ENCODE measurements at places on chromosomes 2 and 18.

- DNase-seq: peak; percentile 65
Measured at GRCh38 chr2:51995293-51995692, 963.4 kb upstream of the NRXN1 start.

DNA sequence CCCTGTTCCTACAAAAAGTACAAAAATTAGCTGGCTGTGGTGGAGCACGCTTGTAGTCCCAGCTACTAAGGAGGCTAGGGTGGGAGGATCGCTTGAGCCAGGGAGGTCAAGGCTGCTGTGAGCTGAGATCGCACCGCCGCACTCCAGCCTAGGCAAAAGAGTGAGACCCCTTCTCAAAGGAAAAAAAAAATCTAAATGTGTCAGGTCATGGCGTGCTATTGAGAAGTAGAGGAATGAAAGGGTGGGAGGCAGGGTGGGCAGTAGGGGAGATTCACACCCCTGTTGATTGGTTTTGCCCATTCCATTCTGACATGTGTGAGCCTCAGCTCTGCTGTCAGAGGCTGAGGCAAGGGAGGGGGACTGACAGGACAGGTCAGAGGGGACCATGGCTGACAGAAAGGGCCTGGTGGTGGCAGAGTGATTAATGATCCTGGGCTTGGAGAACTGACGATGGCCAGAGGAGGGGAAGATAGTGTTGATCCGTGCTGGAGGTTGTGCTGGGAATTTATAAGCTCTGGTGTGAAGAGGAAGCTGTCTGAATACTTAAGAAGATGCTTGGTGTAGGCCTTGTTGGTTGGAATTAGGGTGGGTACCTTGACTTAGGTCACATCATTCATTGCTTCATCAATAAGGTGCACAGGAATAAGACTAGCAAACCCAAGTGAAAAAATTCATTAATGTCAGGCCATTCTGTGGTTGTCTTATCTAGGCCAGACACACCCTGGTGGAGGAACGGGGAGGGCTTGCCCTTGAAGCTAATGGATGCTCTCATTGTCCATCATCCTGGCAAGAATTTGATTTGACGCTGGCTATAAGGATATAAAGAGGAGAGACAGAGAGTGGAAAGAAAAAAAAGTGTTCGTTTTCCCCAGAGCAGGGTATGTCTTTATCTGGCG lies 19.1 kb upstream of the SMARCAL1 start:
- no peak for DNase-seq

DNA sequence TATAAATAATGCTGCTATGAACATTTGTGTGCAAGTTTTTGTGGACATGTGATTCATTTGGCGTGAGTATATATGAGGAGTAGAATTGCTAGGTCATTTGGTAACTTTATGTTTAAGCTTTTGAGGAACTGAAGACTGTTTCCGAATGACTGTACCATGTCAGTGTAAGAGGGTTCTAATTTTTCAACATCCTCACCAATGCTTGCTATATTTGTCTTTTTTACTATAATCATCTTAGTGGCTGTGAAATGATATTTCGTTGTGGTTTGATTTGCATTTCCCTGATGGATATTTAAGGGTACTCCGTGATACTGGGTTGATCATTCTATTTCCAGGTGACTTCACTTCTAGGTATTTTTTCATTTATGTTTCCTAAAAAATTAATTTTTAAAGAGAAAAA lies 241.1 kb downstream of the BCL2 start:
- no peak for DNase-seq

- no peak for DNase-seq
Measured at GRCh38 chr2:51695531-51695930, 663.6 kb upstream of the NRXN1 start.

- no peak for DNase-seq
Measured at GRCh38 chr2:239677453-239678185, 276.8 kb upstream of the HDAC4 start.

DNA sequence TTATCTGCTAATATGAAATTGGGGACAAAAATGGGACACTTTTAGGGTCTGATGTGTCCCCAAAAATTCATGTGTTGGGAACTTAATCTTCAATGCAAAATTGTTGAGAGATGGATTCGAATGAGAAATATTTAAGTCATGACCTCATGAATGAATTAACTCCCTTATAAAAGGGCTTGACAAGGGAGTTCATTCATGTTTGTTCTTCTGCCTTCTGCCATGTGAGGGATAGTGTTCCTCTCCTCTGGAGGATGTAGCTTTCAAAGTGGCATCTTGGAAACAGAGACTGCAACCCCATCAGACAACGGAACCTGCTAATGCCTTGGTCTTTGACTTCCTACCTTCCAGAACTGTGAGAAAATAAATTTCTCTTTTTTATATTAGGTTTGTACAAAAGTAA lies 89.2 kb upstream of the LINC00305 start:
- DNase-seq: no peak

- DNase-seq: no peak
Measured at GRCh38 chr18:45456090-45457021, 158.9 kb upstream of the SLC14A2 start.

DNA sequence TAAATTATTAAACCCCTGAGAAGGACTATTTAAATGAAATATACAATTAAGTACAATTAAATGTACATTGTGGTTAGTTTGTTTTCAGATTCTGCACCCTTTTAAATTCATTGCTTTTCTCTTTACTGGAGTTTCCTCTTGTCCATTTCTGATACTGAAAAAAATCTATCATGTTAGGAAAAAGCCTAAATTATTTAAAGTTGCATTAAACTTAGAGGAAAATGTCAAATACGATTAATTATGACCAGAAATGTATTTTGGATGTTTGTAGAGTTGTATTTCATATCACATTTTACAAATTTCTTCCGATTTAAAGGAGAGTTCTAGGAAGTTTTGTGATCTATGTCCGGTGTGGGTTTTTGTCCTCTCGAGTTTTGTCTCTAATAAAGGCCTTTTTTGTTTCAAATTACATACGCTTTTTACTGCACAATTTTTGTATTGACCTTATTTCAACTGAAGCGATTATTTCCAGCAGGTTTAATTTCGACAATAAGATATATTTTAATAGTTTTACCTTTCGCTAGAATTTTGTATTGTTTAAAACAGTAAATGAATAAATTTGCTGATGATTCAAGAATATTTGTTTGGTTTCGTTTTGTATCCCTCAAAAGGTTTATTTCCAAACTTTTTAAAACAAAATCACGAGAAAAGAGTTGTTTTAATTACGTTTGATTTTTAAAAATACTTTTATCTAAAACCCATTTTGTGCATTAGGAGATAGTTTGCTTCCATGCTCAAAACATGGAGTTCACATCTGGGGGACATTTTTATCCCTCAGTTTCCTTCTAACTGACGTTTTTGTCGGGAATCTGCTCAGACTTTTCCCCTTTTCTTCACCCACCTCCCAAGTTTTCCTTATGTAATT lies 3.3 kb upstream of the SATB2 start:
- DNase-seq: no peak

DNA sequence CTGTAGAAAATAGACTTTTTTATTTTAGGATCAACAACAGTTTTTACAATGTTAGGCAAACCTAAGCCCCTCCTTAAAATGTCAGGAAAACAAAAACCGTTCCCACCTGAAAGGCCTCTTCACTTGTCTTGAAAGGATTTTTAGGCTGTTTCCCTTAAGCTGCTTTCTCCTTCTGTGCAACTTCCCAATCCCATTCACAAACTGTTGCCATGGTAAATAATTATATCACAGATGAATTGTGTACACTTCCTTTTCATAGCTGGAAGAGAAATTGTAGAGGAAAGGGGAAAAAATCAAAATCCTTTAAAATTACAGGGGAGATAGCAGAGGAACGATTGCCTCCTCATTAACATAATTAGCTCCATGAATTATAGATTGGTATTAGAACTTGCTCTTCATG lies 1488.0 kb upstream of the CELF4 start:
- DNase-seq: no peak

- no peak for DNase-seq
Measured at GRCh38 chr2:220962556-220962955, 609.5 kb downstream of the EPHA4 start.

- peak; percentile 23 for DNase-seq
Measured at GRCh38 chr2:240991378-240992263, 6.8 kb upstream of the SNED1 start.

DNA sequence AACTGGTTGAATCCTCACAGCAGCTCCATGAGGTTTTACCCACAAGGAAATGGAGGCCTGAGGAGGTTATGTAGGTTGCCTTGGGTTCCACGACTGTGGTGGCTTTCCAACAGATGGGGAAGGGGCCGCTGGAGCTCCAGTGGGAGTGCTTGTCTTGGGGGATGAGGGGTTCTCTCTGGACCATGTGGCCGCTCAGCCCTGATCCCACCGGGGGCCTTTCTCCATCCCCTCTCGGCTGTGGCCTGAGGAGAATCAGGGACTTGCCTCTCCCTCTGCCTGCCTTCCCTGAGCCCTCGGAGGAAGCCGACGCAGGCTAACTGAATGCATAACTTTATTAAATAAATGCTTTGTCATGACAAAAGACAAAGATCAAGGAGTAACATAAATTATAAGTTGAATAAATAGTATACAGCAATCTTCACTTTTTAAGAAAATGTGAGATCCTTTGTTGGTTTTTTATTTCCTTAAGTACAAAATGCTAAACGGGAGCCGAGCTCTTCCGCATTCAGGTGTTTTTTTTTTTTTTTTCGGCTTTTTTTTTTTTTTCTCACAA lies 23.5 kb downstream of the IGFBP5 start:
- no peak for DNase-seq

- DNase-seq: no peak
Measured at GRCh38 chr2:99338029-99338585, 918 bp downstream of the EIF5B start.

- DNase-seq: no peak
Measured at GRCh38 chr2:46535896-46536295, 56.5 kb downstream of the TMEM247 start.

- DNase-seq: no peak
Measured at GRCh38 chr2:75130171-75130570, 69.1 kb downstream of the TACR1 start.

GRCh38 chr18:63259567-63260379 lies 59.8 kb downstream of the BCL2 start:
- no peak for DNase-seq

- no peak for DNase-seq
Measured at GRCh38 chr2:126761981-126762878, 106.3 kb downstream of the GYPC start.

DNA sequence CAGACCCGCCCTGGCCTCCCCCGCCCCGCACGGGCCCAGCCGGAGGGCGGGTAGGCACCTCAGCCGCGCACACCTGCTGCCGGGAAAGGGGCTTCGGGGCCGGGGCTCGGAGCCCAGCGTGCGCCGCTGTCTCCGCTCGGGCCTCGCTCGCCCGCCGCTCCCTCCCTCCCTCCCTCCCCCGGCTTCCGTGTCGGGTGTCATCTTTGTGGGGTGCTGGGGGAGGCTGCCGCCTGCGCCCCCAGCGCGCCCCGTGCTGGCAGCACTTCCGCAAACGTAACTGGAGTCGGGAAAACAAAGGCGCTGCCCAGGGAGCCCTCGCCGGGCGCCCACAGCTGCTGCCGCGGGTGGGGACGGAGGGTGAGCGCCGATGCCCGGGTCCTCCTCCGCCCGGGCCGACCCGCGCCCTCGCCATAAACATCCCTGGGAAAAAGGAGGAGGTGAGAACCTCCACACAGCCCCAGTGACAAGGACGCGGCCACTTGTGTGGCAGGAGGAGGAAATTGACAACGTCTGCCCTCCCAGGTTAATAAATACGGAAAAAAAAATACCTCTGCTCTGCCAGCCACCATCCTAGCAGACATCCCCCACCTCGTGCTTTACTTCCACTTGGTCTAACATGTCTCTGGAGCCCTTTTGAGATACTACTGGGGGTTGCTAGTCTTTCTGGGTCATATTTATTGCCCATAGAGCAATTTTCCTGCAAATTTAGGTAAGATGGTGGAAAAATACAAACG lies 550 bp downstream of the MFSD6 start:
- no peak for DNase-seq

- no peak for DNase-seq
Measured at GRCh38 chr2:6418291-6418690, 447.4 kb downstream of the CMPK2 start.

DNA sequence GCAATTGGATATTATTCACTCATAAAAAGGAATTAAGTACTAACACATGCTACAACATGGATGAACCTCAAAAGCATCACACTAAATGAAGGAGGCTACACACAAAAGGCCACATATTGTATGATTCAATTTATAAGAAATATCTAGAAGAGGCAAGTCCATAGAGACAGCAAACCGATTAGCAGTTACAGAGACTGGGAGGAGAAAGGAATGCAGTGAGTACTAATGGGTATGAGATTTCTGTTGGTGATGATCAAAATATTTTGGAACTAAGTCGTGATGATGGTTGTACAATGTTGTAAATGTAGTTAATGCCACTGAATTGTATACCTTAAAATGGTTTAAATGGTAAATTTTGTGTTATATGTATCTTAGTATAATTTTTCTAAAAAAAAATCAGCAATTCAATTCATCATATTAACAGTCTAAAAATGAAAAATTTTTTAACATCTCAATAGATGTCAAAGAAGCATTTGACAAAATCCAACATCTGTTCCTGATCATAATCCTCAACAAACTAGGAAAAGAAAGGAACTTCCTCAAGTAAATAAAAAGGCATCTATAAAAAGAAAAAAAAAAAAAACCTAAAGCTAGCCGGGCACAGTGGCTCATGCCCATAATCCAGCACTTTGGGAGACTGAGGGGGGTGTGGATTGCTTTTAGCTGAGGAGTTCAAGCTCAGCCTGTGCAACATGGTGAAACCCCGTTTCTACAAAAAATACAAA lies 98.1 kb downstream of the TGIF1 start:
- no peak for DNase-seq

GRCh38 chr2:122322815-122323214 lies 567.4 kb downstream of the TSN start:
- no peak for DNase-seq

DNA sequence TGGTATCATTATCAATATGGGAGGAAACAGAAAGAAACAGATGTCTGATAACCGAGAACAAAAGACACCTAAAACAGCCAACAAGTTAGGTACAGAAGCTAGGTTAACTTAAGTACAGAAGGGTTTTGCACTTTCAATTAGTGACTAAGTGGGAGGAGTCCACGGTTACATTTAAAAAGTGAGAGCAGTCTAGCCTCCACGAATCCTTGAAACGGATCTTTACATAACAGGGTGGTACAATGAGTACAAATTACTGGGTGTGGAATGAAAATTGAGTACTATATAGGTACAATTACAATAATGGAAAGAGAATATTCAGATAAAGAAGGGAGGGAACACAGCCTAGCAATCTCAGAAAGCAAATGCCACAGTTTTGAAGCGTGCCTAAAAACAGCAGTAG lies 76.6 kb downstream of the TLK1 start:
- DNase-seq: no peak

- DNase-seq: no peak
Measured at GRCh38 chr2:102391565-102391964, 31.4 kb upstream of the IL18RAP start.

- DNase-seq: no peak
Measured at GRCh38 chr2:148554459-148555247, 89.9 kb upstream of the EPC2 start.

DNA sequence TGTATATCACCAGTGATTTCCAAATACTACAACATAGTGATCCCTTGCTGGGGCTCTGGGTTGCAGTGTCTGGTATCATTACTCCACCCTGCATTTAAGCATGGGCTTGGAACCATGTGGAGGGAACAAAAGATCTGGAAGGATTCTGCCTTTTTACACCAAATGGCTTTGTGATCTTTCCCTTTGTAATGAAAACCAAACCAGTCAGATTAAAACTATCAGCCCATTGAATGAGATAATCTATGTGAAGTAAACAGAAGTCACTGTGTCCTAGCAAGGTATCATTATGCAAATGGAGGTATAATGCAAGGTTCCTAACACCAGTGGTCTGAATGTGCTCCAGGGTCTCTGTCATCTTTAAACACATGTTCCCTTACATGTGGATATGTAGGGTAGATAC lies 474.7 kb upstream of the TNP1 start:
- DNase-seq: no peak

Data from AG04449 (cell line).